Stimulated activated CD8-positive, alpha-beta memory T cell treated with anti-CD3 and anti-CD28 coated beads, Interleukin-7, amount 100 ng/mL, for 1 hour (primary cell): ENCODE measurements at places on chromosomes 5 and 9.

DNA sequence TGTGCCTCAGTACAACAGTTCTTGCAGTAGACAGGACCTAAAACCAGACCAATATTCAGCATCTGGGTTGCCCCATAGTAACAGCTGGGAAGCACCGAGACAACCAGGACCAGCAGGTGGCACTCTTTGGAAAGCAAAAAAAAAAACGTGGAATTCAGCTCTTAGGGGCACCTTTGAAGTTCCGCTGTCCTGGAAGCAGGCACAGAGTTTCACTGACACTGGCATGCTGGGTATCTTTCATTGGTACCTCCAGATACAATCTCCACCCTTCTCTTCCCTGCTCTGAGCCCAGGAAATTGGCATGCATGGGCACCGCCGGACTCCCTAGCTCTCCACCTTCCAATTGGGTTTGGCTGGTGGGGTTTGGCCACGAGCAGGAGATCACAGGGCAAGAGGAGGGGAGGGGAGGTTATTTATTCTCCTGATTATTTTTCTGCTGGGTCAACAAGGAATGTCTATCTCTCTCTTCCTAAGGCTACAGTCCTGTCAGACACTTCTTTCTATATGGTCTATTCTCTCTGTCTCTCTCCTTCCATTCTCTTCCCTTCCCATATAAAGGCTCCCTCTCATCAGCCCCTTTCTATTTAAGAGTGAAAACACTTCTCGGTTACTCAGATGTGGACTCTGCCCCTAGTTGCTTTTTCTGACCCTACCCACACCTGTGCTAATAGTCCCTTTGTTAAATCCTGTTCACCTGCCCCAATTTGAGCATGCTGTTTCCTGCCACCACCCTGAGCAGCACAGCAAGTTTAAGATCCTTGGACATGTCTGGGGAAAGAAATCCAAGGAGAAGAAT, 1.9 kb upstream of the IDNK start:
- DNase-seq = no peak

GRCh38 chr5:68433526-68433922, 218.0 kb downstream of the PIK3R1 start:
- no peak for DNase-seq

- no peak for DNase-seq
These were observed 1060.7 kb downstream of the EFNA5 start for GRCh38 chr5:106610041-106610440.

DNA sequence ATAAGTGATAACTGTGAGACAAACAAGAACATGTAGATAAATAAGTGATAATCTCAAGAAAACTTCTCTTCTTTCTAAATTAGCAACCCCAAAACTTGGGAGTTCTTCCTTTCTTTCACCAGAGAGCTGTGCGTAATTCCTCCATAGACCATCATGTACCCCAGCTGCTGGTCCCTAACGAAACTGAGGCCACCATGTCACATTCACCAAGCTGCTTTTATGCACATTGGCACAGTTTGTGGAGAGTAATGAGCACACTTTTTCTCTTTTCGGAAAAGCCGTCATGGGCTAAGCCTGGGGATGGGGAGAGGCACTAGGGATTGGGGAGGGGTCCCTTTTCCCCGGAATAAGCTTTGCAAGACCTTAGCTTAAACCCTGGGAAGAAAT, 561.4 kb downstream of the BNC2 start:
- DNase-seq = no peak

- DNase-seq = no peak
These were observed 12.1 kb downstream of the ADAM19 start for GRCh38 chr5:157563373-157563928.
